ENCODE measurements at places on chromosomes 5 and 9. TPM values are rescaled to one million over a fixed set of nuclear protein-coding genes. Genes with fewer than 3 reads are reported as not detected.
A peak's percentile ranks its signal among the peaks of the same experiment; 100 is the strongest.

GRCh38 chr5:56154732-56155484, 78.2 kb downstream of the ANKRD55 start:
- DNase-seq: no peak

DNA sequence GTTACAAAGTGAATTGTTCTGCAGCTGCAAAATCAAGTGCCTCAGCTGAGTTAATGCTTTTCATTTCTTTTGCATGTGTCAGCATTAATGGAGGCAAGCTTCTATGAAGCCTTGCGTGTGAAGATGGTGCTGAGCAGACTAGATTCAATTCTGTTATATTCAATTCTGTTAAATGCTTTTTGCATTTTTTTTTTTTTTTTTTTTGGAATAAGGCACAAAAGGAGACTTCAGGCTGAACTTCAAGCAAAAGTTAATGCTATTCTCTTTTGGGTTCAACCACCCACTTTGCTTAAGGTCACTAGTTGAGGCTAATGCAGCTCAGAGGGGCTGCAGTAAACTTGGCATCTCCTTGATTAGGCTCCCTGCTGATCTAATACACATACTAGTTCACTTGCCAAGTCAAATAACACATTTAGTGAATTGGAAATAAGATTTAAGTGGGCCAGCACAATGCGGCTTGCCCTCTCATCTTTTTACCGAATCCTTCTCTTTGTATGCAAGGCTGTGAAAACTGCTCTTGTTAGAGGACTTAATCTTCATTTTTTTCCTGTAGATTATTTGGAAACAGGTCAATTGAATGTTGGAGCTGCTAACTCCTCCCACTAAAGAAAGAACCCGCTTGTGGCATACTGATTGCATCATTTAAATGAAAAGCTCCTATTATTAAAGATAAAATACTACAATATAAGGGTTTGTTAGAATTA, 1020.2 kb downstream of the NR2F1-AS1 start:
- peak; percentile 59 for DNase-seq

DNA sequence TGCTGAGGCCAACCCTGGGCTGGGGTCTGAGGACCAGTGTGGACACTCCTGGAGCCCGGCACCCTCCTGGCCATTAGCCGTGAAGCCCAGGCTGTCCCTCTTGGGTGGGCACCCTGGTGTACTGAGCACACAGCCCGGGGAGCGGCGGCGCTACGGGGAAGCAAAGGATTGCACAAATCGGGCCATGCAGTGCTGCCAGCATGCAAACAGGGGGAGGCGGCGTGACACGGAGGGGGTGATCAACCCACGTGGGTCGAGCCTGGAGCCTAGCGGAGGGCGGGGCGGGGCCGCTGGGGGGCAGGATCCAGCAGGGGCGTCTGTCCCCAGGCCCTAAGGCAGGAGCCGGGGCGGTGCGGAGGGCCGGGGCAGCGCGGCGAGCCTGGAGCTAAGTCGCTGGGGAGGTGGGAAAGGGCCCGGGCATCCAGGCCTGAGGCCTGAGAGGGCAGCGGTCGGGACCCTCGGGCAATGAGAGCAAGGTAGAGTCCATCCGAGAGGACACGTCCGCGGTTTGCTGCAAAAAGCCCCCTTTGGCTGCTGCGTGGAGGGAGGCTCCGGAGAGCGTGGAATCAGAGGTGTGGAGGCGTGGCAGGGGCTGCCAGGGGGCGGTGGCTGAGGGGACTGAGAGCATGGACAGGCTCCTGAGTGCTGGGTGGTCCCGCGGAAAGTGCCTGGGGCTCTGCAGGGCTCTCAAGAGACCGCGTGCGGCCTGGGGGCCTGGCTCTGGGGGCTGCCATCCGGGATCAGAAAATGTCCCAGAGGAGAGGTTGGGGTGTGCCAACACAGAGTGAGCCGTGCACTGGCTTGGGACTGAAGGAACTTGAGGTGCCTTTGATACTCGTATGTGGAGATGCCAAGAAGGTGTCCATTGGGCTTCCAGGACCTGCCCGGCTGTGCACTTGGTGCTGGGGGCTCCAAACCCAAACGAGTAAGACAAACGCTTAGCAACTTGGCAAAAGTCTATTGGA, 94.2 kb downstream of the BARX1 start:
- no peak for DNase-seq

- no peak for DNase-seq
These were observed 60.7 kb downstream of the HRH2 start for GRCh38 chr5:175718401-175719108.

- DNase-seq: no peak
These were observed 2.1 kb upstream of the FOXE1 start for GRCh38 chr9:97850746-97851445.

Gene BDP1
- total RNA-seq: 20.5 TPM

Data from epithelial cell of proximal tubule (primary cell).